Activated naive CD8-positive, alpha-beta T cell treated with anti-CD3 and anti-CD28 coated beads, Interleukin-2, amount 50 U/mL, for 24 hours (primary cell): ENCODE measurements at places on chromosomes 1 and 21.

DNA sequence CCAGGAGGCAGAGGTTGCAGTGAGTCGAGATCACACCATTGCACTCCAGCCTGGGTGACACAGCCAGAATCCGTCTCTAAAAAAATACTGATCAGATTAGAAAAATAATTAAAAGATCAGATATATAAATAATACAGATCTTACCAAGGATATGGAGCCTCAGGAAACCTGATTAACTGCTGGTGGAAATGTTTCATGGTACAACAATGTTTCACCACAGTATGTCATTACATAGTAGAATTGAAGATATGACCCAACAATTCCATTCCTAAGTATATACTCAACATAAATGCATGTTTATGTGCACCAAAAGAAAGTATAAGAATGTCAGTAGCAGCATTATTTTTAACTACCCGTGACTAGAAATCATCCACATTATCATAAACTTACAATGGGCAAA is 41.7 kb downstream of the CD53 start:
- no peak for DNase-seq

- no peak for DNase-seq
These were observed 17.4 kb downstream of the SFT2D2 start for GRCh38 chr1:168243198-168243597.

DNA sequence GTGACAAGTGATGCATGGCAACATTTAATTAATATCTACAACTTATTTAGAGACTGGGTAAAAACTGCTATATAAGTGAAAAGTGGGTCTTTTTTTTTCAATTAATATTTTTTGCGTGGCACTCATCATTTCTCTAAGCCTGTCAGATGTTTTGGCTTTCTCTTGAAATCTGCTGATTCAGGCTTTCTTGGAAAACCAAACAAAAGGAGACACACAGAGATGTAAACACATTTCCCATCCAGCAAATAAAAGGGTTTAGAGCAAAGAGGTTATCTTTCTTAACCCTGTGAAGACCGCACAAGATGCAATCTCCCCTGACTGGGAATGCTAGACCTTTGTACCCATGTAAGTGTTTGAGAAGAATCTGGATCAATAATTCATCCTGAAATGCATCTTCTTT is 48.7 kb upstream of the PLXNA2 start:
- DNase-seq, result no peak

GRCh38 chr1:147413110-147413605 is 128.1 kb upstream of the BCL9 start:
- no peak for DNase-seq

GRCh38 chr1:214952648-214953047 is 129.9 kb upstream of the KCNK2 start:
- no peak for DNase-seq

- DNase-seq, result no peak
These were observed 126.0 kb downstream of the SYF2 start for GRCh38 chr1:25106352-25106751.

DNA sequence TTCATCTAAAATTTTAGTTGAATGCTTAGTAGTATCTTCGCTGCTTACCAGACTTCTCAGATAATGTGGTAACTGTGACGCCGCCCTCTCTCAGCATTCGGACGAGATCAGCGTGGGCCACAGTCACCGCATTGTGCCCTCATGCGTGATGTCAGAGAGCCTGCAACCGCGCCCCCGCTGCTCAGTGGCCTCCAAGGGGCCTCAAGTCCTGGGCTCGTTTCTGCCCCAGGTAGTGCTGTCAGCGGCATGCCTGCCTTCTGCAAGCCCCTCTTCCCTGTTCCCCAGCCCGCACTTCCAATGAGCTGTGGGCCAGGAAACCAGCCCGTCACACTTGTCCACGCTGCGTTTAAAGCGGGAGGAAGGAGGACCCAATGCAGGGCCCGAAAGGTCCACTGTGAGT is 61.6 kb upstream of the TRAPPC10 start:
- no peak for DNase-seq

GRCh38 chr1:10204003-10204642 is 6.2 kb upstream of the KIF1B start:
- no peak for DNase-seq
